ENCODE measurements at places on chromosomes 5 and 9. TPM values are rescaled to one million over a fixed set of nuclear protein-coding genes. Genes with fewer than 3 reads are reported as not detected.

The RAI14 gene
- polyA plus RNA-seq, result 102 TPM

The TAF1L gene
- 0.10 TPM for polyA plus RNA-seq

The SPATA31A3 gene
- polyA plus RNA-seq, result not detected

The PCDHGA11 gene
- 5.1 TPM for polyA plus RNA-seq

The CDH12 gene
- polyA plus RNA-seq, result 7.5 TPM

- DNase-seq, result no peak
These were observed 7.3 kb upstream of the NEUROG1 start for GRCh38 chr5:135543001-135543484.

DNA sequence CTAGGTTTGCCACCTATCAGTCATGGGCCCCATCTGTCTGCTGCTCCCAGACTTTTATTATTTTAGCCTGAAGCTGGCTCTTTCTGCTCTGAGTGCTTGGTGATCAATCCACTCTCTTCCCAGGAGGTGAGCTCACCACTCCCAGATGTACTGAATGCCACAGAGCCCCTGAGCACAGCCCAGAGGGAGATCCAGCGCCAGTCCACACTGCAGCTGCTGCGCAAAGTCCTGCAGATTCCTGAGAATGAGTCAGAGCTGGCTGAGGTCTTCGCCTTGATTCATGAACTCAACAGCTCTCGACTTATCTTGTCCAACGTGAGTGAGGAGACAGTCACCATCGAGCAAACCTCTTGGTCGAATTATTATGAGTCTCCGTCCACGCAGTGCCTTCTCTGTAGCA lies 36.0 kb downstream of the HMGXB3 start:
- no peak for DNase-seq

DNA sequence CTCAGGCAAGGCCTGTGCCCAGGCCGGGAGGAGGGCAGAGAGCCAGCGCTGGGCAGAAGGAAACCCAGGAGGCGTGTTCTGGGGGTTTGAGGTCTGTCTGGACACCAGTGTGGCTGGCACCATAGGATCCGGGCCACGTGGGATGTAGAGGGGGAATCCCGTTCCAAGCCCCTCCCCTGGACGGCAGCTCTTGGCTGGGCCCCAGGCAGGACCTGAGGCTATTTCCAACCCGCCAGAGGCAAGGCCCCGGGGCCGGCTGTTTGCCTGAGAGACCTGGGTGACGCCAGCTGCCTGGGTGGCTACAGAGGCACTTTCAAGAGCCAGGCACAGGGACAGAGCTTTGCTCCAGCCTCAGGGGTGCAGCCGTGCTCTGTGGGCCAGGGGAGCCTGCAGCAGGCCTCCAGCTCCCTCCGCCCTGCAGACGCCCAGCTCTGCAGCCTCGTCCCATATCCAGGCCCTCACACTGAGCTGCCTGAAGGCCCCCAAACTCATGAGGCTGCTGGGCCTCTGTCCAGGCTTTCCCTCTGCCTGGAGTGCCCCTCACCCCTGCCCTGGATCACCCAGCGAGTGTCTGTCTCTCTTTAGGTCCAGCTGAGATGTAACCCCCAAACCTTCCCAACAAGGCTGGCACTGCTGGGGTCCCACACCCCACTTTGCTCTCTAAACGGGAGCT lies 56.6 kb upstream of the EGFL7 start:
- no peak for DNase-seq

Data from left kidney (tissue), 8 donors.